RPMI7951 (cell line): ENCODE measurements at places on chromosomes 11 and 22. TPM values are rescaled to one million over a fixed set of nuclear protein-coding genes. Genes with fewer than 3 reads are reported as not detected.

DNA sequence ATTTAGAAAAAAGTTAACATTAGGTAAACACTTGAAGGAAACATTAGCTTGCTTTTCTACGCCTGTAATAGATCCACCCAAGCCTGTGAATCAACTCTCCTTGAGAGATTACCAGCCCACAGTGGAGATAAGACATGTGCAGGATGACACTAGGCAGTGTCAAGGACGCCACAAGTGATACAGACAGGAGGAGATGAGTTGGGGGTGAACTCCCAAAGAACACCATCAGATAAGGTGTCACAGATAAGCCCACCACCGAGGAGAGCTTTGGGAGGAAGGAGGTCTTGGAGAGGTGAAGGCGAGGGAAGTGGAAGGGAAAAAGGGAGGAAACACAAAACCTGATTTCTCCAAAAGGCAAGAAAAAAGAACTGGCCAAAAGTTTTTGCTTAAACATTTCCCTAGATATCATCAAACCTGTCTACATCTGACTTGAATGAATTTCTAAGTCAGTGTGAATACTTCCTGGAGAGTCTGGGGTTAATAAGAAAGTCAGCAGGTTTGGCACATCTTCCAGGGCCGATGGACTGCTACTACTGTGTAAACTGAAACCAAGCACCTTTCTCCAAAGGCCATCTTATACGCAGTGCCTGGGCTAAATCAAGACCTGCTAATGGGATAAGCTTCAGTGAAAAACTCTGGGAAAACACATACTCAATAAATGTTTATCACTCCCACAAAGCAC is 15.5 kb downstream of the CLTCL1 start:
- DNase-seq = no peak

DNA sequence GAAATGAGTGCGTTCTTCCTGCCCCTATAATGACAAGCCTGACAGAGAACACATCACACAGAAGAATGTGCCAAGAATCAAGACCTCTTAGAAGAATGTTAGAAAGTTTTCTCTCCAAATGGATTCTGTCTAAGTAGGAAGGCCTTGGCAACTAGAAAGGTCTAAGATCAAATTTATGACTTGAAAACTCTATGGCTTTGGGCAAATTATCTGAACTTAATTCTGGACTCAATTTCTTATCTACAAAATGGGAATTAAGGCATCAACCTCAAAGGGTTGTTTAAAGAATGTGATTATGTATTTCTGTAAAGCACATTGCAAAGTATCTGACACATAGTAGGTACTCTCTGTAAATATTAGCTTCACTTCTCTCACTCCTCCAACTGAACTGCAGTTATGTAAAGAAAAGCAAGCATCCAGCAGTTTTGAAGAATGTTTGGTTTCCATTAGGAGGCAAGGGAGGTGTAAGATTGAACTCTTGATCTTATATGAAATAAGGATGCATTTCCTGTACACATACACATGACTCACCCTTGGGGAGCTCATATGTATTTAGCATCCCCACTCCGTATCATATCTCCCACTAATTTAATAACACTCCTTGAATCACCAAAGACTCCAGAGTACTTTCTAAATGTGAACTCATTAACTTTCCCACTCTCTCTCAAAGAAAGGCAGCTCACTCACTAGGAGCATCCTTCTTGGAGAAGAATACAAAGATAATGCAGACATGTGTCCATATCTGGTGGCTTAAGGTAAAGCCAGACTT is 77.6 kb downstream of the ETS1 start:
- DNase-seq = peak; percentile 59

GRCh38 chr22:49198705-49199084 is 629.0 kb downstream of the BRD1 start:
- no peak for DNase-seq

DNA sequence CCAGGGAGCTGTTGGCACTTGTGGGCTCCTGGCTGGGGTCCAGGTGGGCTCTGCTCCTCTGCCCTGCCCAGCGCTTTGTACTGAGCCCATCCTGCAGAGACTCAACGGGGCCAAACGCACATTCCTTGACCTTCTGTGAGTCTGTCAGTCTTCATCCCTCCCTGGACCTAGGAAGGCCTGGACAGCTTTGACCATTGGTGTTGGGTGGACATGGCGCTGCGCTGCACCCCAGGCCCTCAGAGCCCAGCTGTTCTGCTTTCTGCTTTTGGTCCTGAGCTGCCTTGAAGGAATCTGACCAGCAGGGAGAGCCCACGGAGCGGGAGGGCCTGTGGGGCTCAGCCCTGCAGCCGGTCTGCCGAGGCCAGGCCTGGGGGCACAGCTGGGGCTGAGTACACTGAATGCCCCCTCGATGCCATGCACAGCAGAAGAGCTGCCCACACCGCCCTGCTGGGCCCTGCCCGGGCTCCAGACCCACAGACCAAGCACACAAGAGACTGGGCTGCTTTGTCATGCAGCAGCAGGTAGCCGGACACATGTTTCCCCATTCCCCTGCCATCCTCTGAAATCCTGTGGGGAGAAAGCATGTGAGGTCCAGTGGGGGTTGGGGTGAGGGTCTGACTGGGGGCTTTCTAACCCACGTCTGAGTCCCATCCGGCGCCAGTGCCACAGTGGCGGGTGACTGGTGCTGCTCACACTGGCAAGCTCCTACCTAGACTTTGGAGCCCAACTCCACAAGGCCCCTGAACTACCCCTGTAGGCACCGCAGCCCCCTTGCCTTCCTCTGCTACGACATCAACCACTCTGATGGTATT is 24.1 kb upstream of the CCDC188 start:
- peak; percentile 5 for DNase-seq

GRCh38 chr22:45312415-45312814 is 2.7 kb downstream of the FAM118A start:
- no peak for DNase-seq

DNA sequence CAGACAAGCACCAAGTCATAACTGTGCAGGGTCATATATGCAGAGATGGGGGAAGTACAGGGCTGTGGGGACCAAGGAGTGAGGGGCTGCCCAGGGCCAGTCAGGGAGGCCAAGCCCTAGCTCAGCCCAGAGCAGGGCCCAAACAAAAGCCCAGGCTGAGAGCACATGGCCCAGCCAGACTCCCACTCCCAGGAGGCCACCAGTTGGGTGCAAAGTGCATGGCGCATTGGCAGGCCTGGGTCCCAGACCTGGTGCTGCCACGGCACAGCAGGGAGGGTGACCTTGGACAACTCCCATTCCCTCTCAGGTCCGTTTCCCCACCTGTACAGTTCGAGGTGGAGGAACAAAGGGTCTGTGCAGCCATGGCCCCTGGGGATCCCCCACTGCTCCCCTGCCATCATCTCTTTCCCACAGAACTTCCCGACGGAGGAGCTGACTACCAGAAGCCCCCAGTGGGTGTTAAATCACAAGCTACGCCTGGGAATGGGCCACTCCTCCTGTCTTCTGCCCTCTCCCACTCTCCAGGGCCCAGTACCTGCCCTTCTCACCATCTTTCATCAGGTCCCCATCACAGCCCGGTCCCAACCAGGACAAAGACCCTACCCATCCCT is 608 bp downstream of the NIPSNAP1 start:
- no peak for DNase-seq

- no peak for DNase-seq
Measured at GRCh38 chr22:37230673-37231405, 13.2 kb downstream of the RAC2 start.

GRCh38 chr11:77206264-77207018 is 78.4 kb downstream of the MYO7A start:
- DNase-seq = no peak

DNA sequence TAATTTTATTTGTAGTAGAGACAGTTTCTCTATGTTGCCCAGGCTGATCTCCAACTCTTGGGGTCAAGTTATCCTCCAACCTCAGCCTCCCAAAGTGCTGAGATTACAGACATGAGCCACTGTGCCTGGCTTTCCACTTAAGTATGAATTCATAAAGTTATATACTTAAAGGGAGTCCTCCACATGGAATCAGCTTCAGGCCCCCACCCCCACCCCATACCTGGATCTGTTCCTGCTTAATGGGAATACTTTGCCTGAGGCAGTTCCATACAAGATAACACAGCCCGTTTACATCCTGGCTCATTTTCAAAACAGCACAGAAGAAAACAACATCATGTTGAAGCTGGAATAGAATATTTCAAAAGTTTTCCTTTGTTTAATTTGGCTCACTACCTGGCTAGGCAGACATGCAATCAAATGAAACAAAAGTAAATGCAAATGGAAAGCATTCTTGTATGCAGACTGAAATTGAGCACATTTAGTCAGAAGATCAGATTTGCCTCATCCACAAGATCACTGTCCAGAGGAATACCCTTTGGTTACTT is 82.4 kb downstream of the FAT3 start:
- DNase-seq = no peak

DNA sequence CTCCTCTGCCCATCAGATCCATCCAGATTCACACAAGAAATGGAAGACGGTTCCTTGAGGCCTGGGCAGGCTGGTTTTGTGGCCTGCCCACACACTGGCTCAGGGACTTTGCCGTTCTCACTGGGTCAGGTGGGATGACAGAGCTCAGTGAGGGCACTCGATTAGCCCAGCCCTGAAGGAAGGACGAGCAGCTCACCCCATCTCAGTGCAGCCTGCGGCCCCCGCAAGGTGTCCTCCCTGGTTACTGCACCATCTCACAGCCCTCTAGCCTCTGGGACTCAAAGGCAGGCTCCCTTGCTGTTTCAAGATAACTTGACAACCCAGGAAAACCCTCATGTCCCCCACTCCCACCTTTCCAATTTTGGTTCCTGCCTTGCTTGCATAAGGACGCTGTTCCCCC is 4.2 kb downstream of the SLC16A8 start:
- DNase-seq = no peak

DNA sequence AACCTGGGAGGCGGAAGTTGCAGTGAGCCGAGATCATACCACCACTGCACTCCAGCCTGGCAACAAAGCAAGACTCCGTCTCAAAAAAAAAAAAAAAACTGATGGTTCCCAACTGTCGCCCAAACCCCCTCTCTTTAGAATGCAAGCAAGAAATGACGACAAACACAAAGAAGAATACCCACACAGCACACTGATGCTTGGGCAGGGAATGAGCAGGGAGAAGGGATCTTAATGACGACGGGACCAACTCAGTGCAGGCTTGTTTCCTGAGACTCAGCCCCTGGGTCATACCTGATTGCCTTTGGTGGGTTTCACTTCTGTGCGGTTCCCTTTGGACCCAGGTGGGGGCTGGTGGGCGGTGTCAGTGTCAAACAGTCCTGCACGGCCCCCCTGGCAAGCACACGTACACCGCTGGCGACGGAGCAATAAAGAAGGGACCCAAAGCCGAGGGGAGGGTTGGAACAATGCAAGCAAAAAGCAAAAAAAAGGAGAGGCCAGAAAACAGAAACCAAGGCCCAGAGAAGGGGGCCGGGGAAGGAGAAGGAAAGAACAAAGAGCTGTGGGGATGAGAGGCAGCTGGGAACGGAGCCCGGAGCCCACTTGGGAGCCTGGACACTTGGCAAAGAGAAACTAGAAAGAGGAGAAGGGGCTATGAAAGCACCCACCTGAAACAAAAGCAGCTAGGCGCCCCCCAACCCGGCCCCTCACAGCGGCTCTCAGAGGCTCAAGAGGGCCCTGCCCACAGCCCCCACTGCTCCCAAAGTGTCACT is 99.6 kb downstream of the CELSR1 start:
- no peak for DNase-seq

Gene GRM5
- total RNA-seq = under 0.01 TPM in 1 of 2 replicates, not detected in the other

Gene DGCR2
- 24.8 and 32.0 TPM in 2 replicates for total RNA-seq

Gene APOBEC3H
- not detected in 2 replicates for total RNA-seq

Gene OPCML
- not detected in 2 replicates for total RNA-seq

Gene RIN1
- total RNA-seq = 28.0 and 38.8 TPM in 2 replicates

Gene USP2
- 0.24 and 0.49 TPM in 2 replicates for total RNA-seq

Gene LDLRAD3
- 3.8 TPM in 2 replicates for total RNA-seq
